Right lobe of liver (tissue), 6 donors: ENCODE measurements at places on chromosomes 3 and 15. TPM values are rescaled to one million over a fixed set of nuclear protein-coding genes. Genes with fewer than 3 reads are reported as not detected.

NTRK3 gene
- total RNA-seq: 0.35 TPM

MKRN2OS gene
- total RNA-seq: not detected

GPR15 gene
- total RNA-seq: not detected

PFKFB4 gene
- 0.59 TPM for total RNA-seq

GRCh38 chr3:112643621-112644240 lies 2.8 kb upstream of the CCDC80 start:
- H3K4me3 ChIP-seq: no peak overlapping the region
- DNase-seq: no peak
- no peaks in the 10 kb centered on the region for H3K36me3 ChIP-seq
- no peak overlapping the region for H3K27ac ChIP-seq
- H3K4me1 ChIP-seq: no peaks in the 10 kb centered on the region

CLDN16 gene
- 1.6 TPM for total RNA-seq

DNA sequence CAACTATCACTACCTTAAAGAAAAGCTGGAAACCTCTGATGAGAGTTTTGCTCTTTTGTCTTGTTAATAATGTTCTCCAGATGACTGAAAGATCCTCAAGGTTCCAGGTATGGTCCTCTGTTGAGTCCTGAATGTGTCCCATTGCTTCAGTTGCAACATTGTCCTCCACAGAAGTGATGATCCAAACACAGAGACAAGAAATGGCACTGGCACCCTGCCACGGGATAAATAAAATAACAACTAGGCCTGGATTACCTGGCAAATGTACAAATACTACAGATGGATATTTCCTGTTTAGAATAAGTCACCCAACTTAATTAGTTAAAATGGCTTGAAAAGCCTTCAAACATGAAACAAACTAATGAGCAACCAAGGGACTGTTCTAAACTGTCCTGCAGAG lies 58.3 kb downstream of the EIF3J start:
- no peak overlapping the region for H3K4me3 ChIP-seq
- no peak overlapping the region for H3K27ac ChIP-seq
- H3K27me3 ChIP-seq: no peaks in the 10 kb centered on the region
- DNase-seq: peak; percentile 52
- H3K4me1 ChIP-seq: no peaks in the 10 kb centered on the region
- no peaks in the 10 kb centered on the region for H3K36me3 ChIP-seq

GRCh38 chr3:132161608-132162007 lies 126.8 kb upstream of the CPNE4 start:
- no peak for DNase-seq
- no peaks in the 10 kb centered on the region for H3K27me3 ChIP-seq
- H3K36me3 ChIP-seq: no peaks in the 10 kb centered on the region
- no peak overlapping the region for H3K27ac ChIP-seq
- H3K4me1 ChIP-seq: no peaks in the 10 kb centered on the region

SCAANT1 gene
- total RNA-seq: not detected

CFAP92 gene
- not detected for total RNA-seq

GRCh38 chr3:138042043-138042442 lies 32.1 kb downstream of the CLDN18 start:
- H3K27me3 ChIP-seq: no peaks in the 10 kb centered on the region
- H3K4me1 ChIP-seq: no peaks in the 10 kb centered on the region
- DNase-seq: no peak
- no peaks in the 10 kb centered on the region for H3K36me3 ChIP-seq
- no peak overlapping the region for H3K4me3 ChIP-seq

DNA sequence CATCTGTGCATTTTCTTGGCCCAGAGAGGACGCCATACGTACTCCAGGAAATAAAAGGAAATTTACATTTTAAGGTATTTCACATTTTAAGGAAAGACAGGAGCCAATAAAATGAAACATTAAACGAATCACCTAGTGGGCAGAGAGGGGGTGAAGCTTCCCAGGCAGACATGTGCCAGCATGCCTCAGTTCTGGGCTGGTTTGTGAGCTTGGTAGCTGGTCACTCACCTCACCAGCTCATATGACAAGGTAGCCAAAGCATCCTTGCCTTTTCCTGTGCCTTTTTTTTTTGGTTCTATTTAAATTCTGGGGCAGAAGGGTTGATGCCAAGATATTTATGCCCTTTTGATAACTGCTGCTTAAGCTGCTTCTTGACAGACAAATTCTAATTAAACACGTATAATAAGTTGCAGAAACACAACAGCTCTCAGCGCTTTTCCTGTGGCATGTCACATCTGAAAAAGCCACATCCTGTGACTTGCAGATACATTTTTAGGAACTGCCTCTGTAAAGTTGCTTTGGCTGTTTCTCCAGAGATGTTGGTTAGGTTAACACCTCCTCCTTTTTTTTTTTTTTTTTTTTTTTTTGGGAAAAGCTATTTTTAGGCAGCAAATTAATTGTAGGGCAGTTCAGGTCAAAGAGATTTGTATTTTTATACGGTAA lies 218.6 kb downstream of the PDCD6IP start:
- no peaks in the 10 kb centered on the region for H3K4me1 ChIP-seq
- no peak for DNase-seq
- no peaks in the 10 kb centered on the region for H3K27me3 ChIP-seq

GRCh38 chr3:170727754-170728153 lies 141.9 kb upstream of the SLC7A14 start:
- H3K4me1 ChIP-seq: no peaks in the 10 kb centered on the region
- no peak overlapping the region for H3K27ac ChIP-seq
- H3K36me3 ChIP-seq: no peaks in the 10 kb centered on the region
- no peak for DNase-seq

DNA sequence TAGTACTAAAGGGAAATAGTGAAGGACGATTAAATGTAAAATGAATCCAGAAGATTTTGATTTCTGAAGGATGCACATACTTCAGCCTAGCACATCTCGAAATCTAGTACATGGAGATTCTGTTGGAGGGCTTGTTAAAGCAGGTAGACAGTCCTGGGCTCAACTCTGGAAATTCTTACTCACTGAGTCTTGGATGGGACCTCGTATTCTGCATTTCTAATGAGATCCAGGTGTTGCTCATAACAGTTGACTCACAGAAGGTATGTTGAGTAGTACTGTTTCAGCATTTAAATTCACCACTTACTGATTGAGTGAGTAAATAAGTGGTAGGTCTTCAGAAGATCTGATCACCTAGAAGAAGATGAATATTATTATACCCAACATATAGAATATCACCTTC lies 623.4 kb upstream of the SGO1 start:
- no peak overlapping the region for H3K27ac ChIP-seq
- H3K36me3 ChIP-seq: no peaks in the 10 kb centered on the region
- no peaks in the 10 kb centered on the region for H3K4me1 ChIP-seq
- no peaks in the 10 kb centered on the region for H3K27me3 ChIP-seq
- no peak overlapping the region for H3K4me3 ChIP-seq
- no peak for DNase-seq

DGKG gene
- 1.5 TPM for total RNA-seq

- no peaks in the 10 kb centered on the region for H3K4me1 ChIP-seq
- no peak for DNase-seq
- no peak overlapping the region for H3K4me3 ChIP-seq
- no peaks in the 10 kb centered on the region for H3K27me3 ChIP-seq
Measured at GRCh38 chr15:63636518-63637061, 39.4 kb downstream of the FBXL22 start.

GRCh38 chr3:171457607-171458061 lies 2.6 kb downstream of the TNIK start:
- no peaks in the 10 kb centered on the region for H3K27me3 ChIP-seq
- H3K4me3 ChIP-seq: no peak overlapping the region
- no peak overlapping the region for H3K27ac ChIP-seq
- H3K4me1 ChIP-seq: peaks cover 5% of the 10 kb centered on the region
- no peaks in the 10 kb centered on the region for H3K36me3 ChIP-seq

- H3K4me1 ChIP-seq: no peaks in the 10 kb centered on the region
- no peak overlapping the region for H3K4me3 ChIP-seq
- no peaks in the 10 kb centered on the region for H3K36me3 ChIP-seq
- no peak for DNase-seq
- no peak overlapping the region for H3K27ac ChIP-seq
Measured at GRCh38 chr3:189041482-189042090, 130.2 kb upstream of the TPRG1 start.

PLCL2 gene
- 7.1 TPM for total RNA-seq

GRCh38 chr3:66606868-66607267 lies 106.0 kb upstream of the LRIG1 start:
- H3K27me3 ChIP-seq: no peaks in the 10 kb centered on the region
- H3K27ac ChIP-seq: no peak overlapping the region
- H3K4me1 ChIP-seq: no peaks in the 10 kb centered on the region
- H3K4me3 ChIP-seq: no peak overlapping the region
- H3K36me3 ChIP-seq: no peaks in the 10 kb centered on the region

DNA sequence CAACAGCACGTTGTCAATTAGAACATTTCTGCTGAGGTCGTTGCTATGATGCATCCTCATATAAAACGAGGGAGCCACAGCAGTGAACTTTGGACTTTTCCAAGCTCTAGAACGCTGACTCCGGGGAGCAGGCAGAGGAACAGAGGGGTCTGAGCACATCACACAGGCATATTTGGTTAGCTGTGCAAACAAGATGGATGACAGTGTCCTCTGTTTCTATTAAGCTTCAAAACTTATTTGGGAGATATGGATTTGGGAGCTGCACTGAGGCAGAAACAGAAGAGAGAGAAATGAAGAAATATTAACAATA lies 278.0 kb upstream of the TBL1XR1 start:
- H3K4me1 ChIP-seq: peaks cover 11% of the 10 kb centered on the region
- DNase-seq: no peak
- H3K27me3 ChIP-seq: no peaks in the 10 kb centered on the region
- H3K4me3 ChIP-seq: no peak overlapping the region

GRCh38 chr3:42511201-42511600 lies 8.8 kb downstream of the VIPR1 start:
- no peaks in the 10 kb centered on the region for H3K4me1 ChIP-seq
- H3K27ac ChIP-seq: no peak overlapping the region
- H3K27me3 ChIP-seq: no peaks in the 10 kb centered on the region
- no peak for DNase-seq
- no peaks in the 10 kb centered on the region for H3K36me3 ChIP-seq

GRCh38 chr3:123119388-123119787 lies 52.6 kb downstream of the PDIA5 start:
- no peak overlapping the region for H3K27ac ChIP-seq
- H3K4me3 ChIP-seq: no peak overlapping the region
- DNase-seq: no peak
- H3K4me1 ChIP-seq: no peaks in the 10 kb centered on the region

MB21D2 gene
- total RNA-seq: 0.39 TPM
